ENCODE measurements at places on chromosomes 1 and 21. TPM values are rescaled to one million over a fixed set of nuclear protein-coding genes. Genes with fewer than 3 reads are reported as not detected.

- H3K27me3 ChIP-seq, result peaks cover 52% of the 10 kb centered on the region
- no peaks in the 10 kb centered on the region for H3K36me3 ChIP-seq
- DNase-seq, result no peak
- H3K27ac ChIP-seq, result no peak overlapping the region
- no peaks in the 10 kb centered on the region for H3K4me1 ChIP-seq
These were observed 1.0 kb downstream of the RNF223 start for GRCh38 chr1:1072849-1073742.

DNA sequence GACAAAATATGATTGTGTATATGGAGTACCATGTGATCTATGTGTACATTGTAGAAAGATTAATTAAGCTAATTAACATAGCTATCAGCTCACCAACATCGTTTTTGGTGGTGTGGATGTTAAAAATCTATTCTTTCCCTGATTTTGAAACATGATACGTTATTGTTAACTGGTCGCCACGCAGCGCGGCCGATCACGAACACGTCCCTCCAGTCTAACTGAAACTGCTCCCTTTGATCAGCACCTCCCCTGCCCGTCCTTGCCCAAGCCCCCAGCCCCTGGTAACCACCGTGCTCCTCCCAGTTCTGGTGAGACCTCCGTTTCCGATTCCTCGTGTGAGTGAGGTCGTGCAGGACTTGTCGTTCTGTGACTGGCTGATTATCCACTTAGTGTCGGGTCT, 67.0 kb downstream of the AGPAT3 start:
- peak overlapping the region; percentile 95 for H3K27ac ChIP-seq
- H3K4me1 ChIP-seq, result peaks cover 51% of the 10 kb centered on the region
- H3K4me3 ChIP-seq, result no peak overlapping the region
- H3K27me3 ChIP-seq, result no peaks in the 10 kb centered on the region
- DNase-seq, result no peak

DNA sequence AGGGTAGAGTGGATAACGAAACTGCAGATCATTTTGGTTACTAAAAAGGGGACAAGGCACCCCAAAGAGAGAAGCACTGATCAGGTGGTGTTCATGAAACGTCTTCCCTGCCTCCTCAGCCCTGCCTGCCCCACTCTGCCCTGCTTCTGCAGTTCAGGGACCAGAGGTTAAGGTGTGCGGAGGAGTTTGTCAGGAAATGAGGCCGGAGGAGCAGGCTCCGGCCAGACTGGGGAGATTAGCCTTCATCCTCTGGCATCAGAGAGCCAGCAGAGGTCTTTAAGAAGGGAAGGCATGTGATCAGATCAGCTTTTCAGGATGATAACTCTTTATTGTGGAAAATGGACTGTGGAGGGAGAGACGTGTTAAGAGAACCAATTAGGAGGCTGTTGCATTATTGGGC, 291.9 kb upstream of the NR5A2 start:
- no peak for DNase-seq
- H3K27ac ChIP-seq, result no peak overlapping the region
- no peaks in the 10 kb centered on the region for H3K27me3 ChIP-seq
- H3K4me3 ChIP-seq, result no peak overlapping the region

DNA sequence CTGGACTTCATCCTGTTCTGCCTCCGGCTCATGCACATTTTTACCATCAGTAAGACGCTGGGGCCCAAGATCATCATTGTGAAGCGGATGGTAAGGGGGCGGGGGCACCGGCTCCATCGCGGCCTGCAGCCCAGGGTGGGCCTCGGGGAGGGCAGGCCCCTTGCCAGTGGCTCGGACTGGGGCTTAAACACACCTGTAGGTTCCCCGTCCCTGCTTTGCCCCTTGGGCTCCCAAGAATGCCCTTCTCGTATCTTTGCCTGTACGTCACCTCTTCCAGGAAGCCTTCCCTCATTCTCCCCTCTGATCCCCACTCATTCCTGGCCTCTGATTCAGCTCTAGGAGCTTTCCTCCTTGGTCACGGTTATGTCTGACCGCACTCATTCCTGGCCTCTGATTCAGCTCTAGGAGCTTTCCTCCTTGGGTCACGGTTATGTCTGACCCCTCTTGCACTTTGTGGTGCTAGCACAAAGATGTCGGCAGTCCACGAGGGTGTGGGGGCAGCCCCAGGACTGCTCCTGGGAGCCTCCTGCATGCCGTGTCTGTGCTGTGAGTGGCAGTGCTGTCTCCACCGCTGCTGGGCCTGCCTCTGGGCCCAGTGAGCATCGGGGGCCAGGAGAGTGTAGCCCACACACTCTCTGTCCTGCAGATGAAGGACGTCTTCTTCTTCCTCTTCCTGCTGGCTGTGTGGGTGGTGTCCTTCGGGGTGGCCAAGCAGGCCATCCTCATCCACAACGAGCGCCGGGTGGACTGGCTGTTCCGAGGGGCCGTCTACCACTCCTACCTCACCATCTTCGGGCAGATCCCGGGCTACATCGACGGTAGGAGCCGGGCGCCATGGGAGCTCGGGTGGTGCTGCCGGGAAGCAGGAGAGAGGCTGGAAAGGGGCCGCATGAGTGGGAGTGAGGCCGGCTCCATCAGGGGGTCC, 49.1 kb upstream of the LRRC3 start:
- H3K27me3 ChIP-seq, result no peaks in the 10 kb centered on the region
- DNase-seq, result peak; percentile 7
- H3K36me3 ChIP-seq, result no peaks in the 10 kb centered on the region

- H3K4me3 ChIP-seq, result no peak overlapping the region
- no peak for DNase-seq
- H3K36me3 ChIP-seq, result no peaks in the 10 kb centered on the region
- H3K4me1 ChIP-seq, result no peaks in the 10 kb centered on the region
These were observed 55.7 kb downstream of the RGS5 start for GRCh38 chr1:163147019-163147418.

DNA sequence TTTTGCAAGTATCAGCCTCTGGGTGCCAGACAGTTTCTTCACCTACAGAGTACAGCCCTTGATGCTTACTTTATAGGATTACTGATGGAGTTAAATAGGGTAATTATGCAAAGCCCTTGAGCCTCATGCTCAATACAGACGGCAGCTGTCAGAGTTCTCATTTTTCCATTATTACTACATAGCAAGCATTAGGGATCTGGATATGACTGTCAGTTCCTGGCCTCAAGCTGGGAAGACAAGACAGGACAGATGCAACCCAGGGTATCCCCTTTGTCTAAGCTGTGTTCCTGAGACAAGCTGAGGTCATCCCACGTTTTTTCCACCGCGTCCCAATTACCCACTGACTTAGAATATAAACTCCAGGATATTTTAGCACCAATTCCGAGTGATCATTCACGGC, 94.4 kb downstream of the SLC35F3 start:
- H3K4me1 ChIP-seq, result no peaks in the 10 kb centered on the region
- H3K4me3 ChIP-seq, result no peak overlapping the region
- H3K27me3 ChIP-seq, result no peaks in the 10 kb centered on the region

DNA sequence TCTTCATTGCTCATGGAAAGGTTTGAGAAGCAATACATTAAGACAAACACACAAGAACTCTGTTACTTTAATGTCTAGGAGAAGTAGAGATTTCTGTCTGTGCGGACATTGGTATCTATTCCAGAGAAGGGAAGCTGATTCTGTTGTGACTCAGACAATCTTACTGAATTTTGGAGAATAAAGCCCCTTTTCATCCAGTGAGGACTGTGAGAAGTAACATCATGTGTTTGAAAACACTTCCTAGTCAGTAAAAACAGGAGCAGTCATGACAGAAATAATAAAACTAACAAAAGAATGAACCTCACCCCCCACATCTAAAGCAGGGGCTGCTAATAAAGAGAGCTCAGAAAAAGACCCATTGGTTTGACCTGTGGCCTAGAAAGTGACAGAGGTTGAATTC, 46.6 kb downstream of the NEK7 start:
- no peaks in the 10 kb centered on the region for H3K36me3 ChIP-seq
- H3K27ac ChIP-seq, result no peak overlapping the region
- peaks cover 38% of the 10 kb centered on the region for H3K4me1 ChIP-seq
- H3K4me3 ChIP-seq, result no peak overlapping the region
- DNase-seq, result no peak

- H3K27me3 ChIP-seq, result no peaks in the 10 kb centered on the region
- H3K27ac ChIP-seq, result no peak overlapping the region
- H3K4me1 ChIP-seq, result peaks cover 13% of the 10 kb centered on the region
- no peaks in the 10 kb centered on the region for H3K36me3 ChIP-seq
- H3K4me3 ChIP-seq, result no peak overlapping the region
- DNase-seq, result no peak
These were observed 76.1 kb downstream of the SH3BGR start for GRCh38 chr21:39527664-39528381.

GRCh38 chr1:188991221-188991930, 1486.3 kb downstream of the BRINP3 start:
- no peaks in the 10 kb centered on the region for H3K4me1 ChIP-seq
- H3K27me3 ChIP-seq, result no peaks in the 10 kb centered on the region
- no peaks in the 10 kb centered on the region for H3K36me3 ChIP-seq

DNA sequence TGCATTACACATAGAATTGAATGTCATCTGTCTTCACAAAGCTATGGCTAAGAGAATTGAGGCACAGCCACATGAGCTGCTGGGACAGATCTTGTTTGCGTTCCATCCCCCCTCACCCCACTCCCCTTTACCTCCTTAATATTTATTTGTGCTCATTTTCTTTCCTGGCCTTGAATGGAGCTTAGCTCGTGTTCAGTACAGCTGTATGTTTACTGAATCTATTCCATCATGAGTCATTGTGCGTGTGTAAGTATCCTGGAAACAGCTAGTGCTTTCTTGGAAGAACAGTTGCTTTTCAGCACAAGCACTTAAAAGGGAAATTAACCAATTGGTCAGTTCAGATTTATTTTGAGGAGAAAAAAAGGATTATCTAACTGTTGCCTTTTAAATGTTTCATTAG, 14.7 kb downstream of the PROX1 start:
- no peak for DNase-seq
- no peaks in the 10 kb centered on the region for H3K36me3 ChIP-seq
- H3K27ac ChIP-seq, result no peak overlapping the region
- H3K4me1 ChIP-seq, result peaks cover 10% of the 10 kb centered on the region

GRCh38 chr1:49337251-49337650, 560.6 kb upstream of the BEND5 start:
- no peaks in the 10 kb centered on the region for H3K27me3 ChIP-seq
- no peaks in the 10 kb centered on the region for H3K36me3 ChIP-seq
- H3K4me3 ChIP-seq, result no peak overlapping the region
- no peak for DNase-seq
- no peaks in the 10 kb centered on the region for H3K4me1 ChIP-seq

UMODL1 gene
- total RNA-seq, result 0.13 TPM

CNIH3 gene
- total RNA-seq, result 1.6 TPM

MCOLN3 gene
- 0.39 TPM for total RNA-seq

- H3K27ac ChIP-seq, result no peak overlapping the region
- no peaks in the 10 kb centered on the region for H3K27me3 ChIP-seq
- no peak overlapping the region for H3K4me3 ChIP-seq
- H3K4me1 ChIP-seq, result peaks cover 5% of the 10 kb centered on the region
- no peaks in the 10 kb centered on the region for H3K36me3 ChIP-seq
- DNase-seq, result no peak
These were observed 102.9 kb downstream of the PSMG1 start for GRCh38 chr21:39080366-39080765.

DNA sequence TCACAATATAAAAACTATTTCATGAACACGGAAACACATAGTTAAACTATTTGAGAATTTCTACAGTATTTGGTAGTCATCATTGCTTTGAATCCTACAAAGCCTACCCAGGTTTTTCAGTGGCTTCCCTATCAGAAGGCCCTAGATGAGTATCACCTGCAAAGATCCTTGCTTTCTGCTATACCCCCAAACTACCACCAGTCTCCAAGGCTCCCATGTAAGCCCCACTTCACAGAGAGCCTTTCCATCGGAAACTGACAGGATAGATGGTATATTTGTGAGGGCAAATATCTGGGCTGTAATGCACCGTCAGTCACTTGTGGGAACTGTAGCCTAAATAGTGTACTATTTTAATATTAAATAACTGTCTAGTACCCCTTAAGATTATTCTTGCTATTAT, 674.3 kb downstream of the BRINP3 start:
- no peak overlapping the region for H3K4me3 ChIP-seq
- no peak overlapping the region for H3K27ac ChIP-seq
- DNase-seq, result no peak
- H3K36me3 ChIP-seq, result no peaks in the 10 kb centered on the region
- no peaks in the 10 kb centered on the region for H3K4me1 ChIP-seq
- H3K27me3 ChIP-seq, result no peaks in the 10 kb centered on the region

GRCh38 chr1:117653195-117653594, 47.3 kb downstream of the TENT5C start:
- no peaks in the 10 kb centered on the region for H3K27me3 ChIP-seq
- DNase-seq, result no peak
- no peak overlapping the region for H3K27ac ChIP-seq
- no peak overlapping the region for H3K4me3 ChIP-seq
- no peaks in the 10 kb centered on the region for H3K36me3 ChIP-seq
- H3K4me1 ChIP-seq, result peaks cover 26% of the 10 kb centered on the region

GPATCH2 gene
- total RNA-seq, result 6.1 TPM

DNA sequence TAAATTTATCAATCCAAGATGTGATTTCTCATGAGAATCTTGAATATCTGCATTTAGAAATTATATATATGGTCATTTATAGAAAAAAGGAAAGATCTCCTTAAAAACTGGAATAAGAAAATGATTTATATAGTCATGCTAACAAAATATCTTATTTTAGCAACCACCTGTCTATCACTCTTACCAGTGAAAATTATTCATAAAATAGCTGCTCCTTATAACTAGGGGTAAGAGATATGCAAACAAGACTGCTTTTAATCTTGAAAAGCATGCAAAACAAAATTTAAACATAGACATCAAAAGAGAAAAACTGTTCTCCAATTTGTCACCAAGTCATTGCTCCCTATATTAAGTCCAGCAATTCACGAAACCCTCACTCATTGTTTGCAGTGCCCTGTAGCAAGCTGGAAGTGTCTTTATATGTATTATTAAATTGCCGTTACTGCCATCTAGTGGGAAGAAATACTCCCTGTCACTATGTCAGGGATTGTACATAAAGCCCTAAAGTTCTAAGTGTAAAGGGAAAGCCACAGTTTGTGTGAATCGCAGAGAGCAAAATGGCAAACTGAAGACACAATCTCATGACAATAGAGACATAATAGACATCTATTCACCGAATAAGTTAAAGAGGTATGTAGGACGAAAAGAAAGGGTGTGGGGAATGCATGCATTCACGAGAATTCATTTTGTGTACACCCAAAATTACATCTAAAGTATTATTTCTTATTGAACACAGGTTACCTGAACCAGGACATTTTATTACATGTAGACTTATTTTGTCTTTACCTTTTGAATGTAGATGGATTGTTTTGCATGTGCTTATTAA, 600.5 kb downstream of the USP25 start:
- no peaks in the 10 kb centered on the region for H3K36me3 ChIP-seq
- no peak overlapping the region for H3K4me3 ChIP-seq
- no peaks in the 10 kb centered on the region for H3K4me1 ChIP-seq

- H3K4me3 ChIP-seq, result no peak overlapping the region
- H3K27me3 ChIP-seq, result peaks cover 10% of the 10 kb centered on the region
- no peak for DNase-seq
- no peaks in the 10 kb centered on the region for H3K4me1 ChIP-seq
- H3K36me3 ChIP-seq, result no peaks in the 10 kb centered on the region
These were observed 90.8 kb upstream of the SLC2A1 start for GRCh38 chr1:43049481-43049880.

ELAPOR1 gene
- total RNA-seq, result not detected

CASZ1 gene
- 74.5 TPM for total RNA-seq

TUFT1 gene
- 3.5 TPM for total RNA-seq

- no peak for DNase-seq
- no peaks in the 10 kb centered on the region for H3K4me1 ChIP-seq
These were observed 24.0 kb upstream of the CDK18 start for GRCh38 chr1:205480349-205480985.

- H3K4me1 ChIP-seq, result peaks cover 9% of the 10 kb centered on the region
- no peaks in the 10 kb centered on the region for H3K27me3 ChIP-seq
- H3K36me3 ChIP-seq, result no peaks in the 10 kb centered on the region
- H3K27ac ChIP-seq, result no peak overlapping the region
- H3K4me3 ChIP-seq, result no peak overlapping the region
These were observed 424.9 kb downstream of the ADGRL2 start for GRCh38 chr1:82225421-82226185.
